ENCODE measurements at places on chromosomes 11 and 22.

DNA sequence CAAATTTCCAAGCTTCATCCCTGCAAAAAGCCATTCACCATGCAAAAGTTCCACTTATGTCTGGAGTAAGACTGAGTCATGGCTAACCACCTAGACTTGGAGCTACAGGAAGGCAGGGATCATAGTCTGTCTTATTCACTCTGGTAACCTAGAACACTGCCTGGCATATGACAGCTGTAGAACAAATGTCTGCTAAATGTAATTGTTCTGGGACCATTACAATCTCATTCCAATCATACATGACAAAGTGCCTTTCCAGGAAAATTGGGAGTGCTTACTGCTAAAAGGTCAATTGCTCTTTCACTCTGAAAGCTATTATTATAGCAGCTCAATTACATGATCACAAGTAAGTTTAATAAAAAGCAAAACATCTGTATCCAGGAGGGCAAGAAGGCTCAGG lies 99.1 kb upstream of the CHRM4 start:
- no peak for DNase-seq

DNA sequence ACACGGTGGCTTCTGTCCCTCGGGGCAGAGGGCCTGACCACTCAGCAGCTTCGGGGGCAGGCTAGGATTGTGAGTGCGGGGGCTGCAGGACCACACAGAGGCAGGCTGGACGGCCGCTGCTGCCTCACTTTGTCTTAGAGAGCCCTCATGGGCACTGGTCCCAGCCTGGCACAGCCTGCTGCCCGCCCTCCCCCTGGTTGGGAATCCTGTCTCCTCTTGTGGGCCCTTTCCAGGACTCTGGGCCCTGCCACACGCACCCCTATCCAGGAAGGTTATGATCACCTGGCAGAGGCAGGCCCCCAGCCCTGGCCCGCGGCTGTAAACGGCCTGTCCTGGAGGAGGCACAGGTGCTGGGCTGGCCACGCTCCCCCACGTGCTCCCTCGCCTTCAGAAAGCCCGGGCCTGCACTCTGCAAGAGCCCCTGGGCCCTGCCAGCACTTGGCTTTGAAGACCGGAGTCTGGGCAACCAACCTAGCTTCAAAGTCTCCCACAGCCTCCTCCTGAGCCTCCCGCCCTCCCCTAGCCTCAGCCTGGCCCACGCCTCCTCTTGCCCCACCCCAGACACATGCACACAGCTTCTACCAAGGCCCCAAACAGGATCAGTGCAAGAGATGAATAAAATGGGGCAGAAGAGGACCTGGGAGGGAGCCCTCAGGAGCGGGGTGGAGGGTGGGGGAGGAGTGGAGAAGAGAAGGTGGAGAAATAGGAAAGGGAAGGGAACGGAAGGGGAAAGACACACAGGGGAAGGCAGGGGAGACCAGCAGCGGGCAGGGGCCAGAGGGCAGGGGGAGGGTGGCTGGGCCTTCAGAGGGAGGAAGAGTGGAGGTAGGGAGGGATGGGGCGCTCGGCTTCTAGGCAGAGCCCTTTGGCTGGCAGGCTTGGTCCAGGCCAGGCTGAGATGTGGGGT lies 31.0 kb downstream of the SYT7 start:
- no peak for DNase-seq

GRCh38 chr22:47061226-47061625 lies 298.8 kb downstream of the TBC1D22A start:
- no peak for DNase-seq

DNA sequence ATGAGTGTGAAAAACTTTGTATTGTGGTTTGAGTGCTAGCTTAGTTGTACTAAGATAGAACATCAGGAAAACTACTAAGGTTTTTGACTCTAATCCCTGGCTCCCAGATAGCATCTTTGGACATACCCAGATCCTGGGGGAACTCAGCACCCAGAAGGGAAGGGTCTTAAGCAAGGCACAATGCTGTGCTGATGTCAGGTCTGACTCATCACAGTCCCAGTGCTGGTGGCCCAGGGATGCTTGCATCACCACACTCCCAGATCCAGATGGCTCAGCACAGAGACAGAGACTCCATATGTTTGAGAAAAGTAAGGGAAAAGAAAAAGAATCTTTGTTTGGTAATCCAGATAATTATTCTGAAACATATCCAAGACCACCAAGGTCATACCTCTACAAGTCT lies 18.3 kb upstream of the OR56A3 start:
- DNase-seq, result no peak
